ENCODE measurements at places on chromosomes 11 and 22.

DNA sequence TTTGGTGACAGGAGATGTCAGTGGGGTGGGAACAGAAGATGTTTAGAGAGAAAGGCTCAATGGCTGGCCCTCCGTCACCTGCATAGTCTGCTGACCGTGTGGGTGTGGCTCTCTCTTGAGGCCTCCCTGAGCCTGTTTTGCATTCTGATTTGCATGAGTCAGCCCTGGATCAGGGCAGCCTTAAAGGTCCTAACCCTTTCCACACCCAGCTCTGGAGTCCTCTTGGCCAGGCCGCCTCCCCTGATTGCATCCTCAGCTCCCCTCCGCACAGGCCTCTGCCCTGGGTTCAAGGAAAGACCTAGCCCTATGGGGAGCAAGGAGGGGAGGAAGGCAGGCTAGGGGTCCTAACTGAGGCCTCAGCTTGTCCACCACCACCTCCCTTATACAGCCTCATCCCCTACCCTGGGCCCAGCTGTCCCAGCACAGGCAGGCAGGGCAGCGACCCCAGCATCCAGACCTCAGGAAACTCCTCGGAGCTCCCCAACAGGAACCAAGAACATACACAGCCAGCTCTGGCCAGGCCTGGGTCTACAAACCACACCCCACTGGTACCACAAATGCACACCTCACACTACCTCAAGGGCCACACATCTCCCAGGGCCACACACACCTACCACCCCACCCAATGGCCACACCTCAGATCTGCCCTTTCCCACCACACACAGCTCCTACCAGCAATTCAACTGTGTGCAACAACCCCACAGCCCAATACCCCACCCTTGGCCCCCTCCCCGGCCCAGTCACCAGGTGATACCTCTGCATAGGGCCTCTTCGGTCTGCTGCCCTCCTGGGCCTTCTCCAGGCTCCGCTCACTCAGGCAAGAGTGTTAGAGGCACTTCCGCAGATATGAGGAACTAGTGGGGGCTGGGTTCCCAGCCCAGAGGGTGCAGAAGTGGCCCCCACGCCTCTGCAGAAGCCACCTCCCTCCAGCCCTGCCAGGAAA lies 13.7 kb downstream of the ARAP1 start:
- DNase-seq: no peak

- no peak for DNase-seq
Observed at GRCh38 chr22:29951791-29952413, 68.9 kb downstream of the MTMR3 start.

DNA sequence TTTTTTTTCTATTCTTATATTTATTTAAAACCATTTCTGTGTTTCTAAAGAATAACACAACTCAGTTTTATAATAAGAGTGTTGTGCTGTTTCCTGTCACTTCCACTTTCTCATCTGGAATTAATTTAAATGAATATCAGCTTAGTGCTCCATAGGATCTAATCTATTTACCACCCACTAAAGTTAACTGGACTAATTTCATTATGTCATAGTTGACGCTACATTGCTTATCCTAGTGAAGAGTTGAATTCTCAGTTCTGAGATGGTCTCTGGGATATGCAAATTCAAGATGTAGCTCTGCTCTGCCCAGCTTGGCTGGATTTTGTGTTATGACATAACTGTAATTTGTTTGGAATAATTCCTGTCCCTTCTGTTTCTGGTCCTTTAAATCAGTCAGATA lies 380.1 kb downstream of the METTL15 start:
- no peak for DNase-seq

DNA sequence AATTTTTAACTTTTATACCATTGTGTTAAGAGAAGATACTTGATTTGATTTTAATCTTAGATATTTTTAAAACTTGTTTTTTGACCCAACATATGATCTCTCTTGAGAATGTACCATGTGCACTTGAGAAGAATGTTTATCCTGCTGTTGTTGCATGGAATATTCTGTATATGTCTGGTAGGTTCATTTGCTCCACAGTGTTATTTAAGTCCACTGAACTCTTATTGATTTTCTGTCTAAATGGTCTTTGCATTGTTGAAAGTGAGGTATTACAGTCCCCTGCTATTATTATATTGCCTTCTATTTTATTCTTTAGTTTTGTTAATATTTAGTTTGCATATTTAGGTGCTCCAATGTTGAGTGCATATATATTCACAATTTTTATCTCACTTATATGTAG lies 397.3 kb upstream of the CCDC179 start:
- DNase-seq: no peak

DNA sequence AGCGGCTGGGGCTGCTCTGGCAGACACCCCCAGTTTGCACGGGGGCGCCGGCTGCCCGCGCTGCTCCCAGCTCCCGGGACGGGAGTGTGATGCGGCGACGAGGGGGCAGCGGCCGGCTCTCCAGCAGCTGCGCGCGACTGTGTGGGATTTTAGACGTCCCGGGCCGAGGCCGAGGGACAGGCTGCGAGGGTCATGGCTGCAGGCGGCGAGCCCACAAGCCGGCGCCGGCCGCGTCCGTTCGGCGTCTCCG lies 159 bp downstream of the FZD4 start:
- DNase-seq: no peak
